T follicular helper cell (primary cell): ENCODE measurements at places on chromosomes 2 and 18.

GRCh38 chr2:5951471-5951870 is 259.3 kb downstream of the SOX11 start:
- DNase-seq, result no peak

- DNase-seq, result no peak
These were observed 5.7 kb downstream of the EFEMP1 start for GRCh38 chr2:55917713-55918390.

DNA sequence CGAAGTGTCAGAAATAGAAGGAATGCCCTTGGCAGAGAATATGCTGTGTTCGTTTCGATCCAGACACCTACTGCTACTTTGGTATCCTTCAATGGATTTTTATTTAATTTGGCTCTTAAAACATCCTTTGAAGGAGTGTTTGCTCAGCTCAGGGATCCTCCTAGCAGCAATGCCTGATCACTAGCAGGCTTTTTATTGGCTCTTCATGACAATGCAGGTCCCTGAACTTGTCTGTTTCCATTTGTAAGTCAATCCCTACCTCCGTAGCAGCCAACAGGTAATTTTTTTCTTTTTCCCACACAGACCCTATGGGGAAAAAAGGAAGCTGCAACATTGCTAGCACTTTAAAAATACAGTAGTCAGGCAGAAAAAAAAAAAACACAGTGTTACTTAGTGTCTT is 366.2 kb upstream of the LRRTM1 start:
- no peak for DNase-seq

GRCh38 chr2:134985061-134985460 is 62.2 kb downstream of the MAP3K19 start:
- DNase-seq, result no peak

- no peak for DNase-seq
These were observed 61.7 kb upstream of the NCK2 start for GRCh38 chr2:105683011-105683492.

DNA sequence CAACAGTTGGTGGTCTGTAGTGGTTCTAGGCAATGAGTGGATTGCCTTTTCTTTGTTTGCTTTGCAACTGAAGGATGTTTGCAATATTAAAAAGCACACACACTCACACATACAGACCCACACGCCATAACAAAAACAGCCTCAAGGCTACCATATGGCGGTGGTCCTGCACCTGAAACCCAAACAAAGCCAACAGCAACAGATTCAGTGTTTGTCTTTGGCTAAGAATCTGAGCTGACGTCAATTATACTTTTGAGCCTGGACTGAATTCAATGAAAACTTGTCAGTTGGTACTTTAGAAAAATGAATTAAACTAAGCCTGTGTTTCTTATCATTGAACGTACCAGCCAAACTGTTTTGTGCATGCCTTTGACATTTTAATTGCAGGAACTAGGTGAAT is 65.0 kb upstream of the NYAP2 start:
- DNase-seq, result no peak

- DNase-seq, result no peak
These were observed 262.0 kb upstream of the MMADHC start for GRCh38 chr2:149849591-149849990.

GRCh38 chr2:218406949-218407618 is 7.4 kb downstream of the CTDSP1 start:
- peak; percentile 53 for DNase-seq
